Stimulated activated CD4-positive, alpha-beta T cell treated with anti-CD3 and anti-CD28 coated beads, Interleukin-1b, Interleukin-23, amount 100 ng/mL, for 1 hour (primary cell): ENCODE measurements at places on chromosomes 7 and 10.

DNA sequence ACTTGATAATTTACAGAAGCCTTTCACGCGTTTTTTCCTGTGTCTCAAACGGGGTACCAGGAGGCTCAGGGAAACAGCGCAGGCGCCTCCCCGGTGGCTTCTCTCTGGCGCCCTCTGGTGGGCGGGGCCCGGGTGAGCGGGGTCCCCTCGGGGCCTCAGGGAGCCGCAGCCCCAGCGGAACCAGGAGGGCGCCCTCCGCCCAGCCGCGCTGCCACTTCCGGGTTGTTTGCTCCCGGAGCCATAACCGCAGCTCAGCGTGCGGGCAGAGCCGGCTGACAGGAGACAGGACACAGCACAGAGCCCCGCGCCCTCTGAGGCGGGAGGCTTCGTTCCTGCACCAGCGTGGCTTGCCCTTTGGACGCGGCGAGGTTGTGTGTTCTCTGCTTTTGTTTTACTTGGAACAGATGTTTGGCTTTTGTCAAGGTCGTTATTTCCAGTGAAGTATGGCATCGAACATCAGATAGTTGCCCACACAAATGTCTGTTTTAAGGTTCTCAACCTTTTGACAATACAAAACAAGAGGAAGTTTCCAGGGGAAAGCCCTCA is 6.9 kb upstream of the CYP2E1 start:
- DNase-seq: peak; percentile 97

- DNase-seq: no peak
Observed at GRCh38 chr10:123645016-123645415, 21.1 kb upstream of the GPR26 start.

DNA sequence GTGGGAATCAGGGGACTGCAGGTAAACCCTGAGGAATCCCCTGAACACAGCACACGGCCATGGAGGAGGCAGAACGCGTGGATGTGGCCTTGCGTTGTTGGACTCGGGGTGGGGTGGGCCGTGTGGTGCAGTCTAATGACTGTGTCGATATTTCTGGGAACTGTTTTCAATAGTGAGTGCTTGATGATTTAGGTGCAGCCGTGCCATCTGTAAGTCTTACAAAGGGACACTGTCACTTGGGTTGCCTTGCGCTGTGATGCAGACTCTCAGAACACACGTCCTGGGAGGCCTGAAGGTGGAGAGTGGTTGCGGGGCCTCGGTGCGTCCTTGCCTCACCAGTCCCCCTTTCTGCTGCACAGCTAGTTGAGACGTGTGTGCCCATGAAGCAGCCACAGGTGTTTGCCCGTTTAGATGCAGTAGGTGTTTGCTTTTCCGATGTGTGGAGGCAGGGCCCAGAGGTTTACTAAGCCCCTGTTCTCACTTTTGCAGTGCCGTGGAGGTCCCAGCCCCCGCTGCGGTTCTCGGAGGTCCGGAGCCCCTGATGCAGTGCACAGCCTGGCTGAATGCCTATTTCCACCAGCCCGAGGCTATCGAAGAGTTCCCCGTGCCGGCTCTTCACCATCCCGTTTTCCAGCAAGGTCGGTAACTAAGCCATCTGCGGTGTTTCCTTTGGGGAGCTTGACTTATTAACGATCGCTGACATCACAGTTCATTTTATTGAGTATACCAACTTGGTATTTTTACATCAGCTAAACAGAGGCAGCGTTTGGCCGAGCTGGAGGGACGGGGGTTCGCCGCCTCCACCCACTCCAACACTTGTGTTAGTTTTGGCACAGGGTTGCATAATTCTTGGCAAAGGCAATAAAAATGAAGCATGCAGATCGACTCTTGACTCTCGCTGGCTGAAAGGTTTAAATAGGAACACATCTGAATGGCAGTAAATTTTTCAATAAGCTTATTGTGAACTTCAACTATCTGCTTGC is 240.7 kb downstream of the MGMT start:
- no peak for DNase-seq

GRCh38 chr7:73844848-73845460 is 2.6 kb upstream of the METTL27 start:
- DNase-seq: no peak

- no peak for DNase-seq
Observed at GRCh38 chr7:28942168-28942567, 16.0 kb downstream of the TRIL start.

- DNase-seq: no peak
Observed at GRCh38 chr10:62638062-62638477, 166.4 kb upstream of the ADO start.

GRCh38 chr7:123864436-123864835 is 19.5 kb downstream of the HYAL4 start:
- DNase-seq: no peak
